ENCODE measurements at places on chromosomes 7 and 10.

DNA sequence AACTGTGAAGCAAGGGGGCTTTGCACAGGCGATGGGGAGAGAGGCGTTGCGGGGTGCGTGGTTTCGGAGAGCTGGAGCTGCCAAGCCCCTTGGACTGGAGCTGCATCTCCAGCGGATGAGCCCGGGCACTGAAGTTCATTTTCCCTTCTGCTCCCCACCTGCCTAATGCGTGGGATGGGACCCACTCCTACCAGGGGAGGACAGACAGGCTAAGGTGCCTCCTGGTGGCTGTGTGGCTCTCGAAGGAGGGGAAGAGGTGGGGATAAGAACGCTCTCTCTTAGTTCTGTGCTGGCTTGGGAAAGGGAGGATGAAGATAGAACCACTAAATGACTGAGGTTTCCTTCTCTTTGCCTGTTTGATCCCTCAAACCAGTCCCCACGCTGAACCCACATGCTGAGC lies 177.6 kb upstream of the PITRM1 start:
- DNase-seq, result no peak

GRCh38 chr10:29522918-29523317 lies 111.9 kb downstream of the SVIL start:
- no peak for DNase-seq

GRCh38 chr10:111344804-111345203 lies 268.0 kb downstream of the ADRA2A start:
- no peak for DNase-seq

GRCh38 chr10:72080042-72080975 lies 8.0 kb downstream of the SPOCK2 start:
- DNase-seq, result no peak

DNA sequence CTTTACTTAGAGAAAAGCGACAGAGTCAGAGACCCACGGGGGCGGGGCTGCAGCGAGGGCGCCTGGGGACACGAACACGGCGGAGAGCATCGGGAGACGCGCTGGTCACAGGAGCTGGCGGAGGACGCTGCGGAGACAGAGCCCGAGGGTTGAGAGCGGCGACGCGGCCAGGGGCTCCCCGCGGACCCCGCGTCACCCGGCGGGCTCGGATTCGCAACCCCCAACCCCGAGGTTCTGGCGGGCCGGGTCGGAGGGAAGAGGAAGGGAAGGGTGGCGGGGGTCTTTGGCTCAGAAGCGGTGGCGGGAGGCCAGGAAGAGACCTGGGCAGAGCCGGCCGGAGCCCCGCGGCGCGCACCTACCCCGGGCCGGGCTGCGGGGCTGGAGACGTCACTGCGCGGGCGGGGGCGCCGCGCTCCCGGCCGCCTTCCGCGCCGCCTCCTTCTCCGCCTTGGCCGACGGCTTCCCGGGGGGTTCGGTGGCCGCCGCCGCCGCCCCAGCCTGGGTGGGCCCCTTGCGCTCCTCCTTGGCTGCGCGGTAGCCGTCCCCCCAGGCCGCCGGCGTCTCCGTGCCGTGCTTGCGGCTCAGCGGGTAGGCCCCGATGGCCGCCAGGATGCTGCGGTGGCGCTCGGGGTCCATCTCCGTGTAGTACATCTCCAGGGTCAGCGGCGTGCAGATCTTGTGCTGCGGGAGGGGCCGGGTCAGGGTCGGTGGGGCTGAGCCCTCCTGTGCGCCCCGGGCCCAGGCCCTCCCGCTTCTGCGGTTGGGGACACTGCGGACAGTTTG lies 11.1 kb downstream of the CALY start:
- DNase-seq, result no peak

- no peak for DNase-seq
These were observed 319 bp upstream of the STX1A start for GRCh38 chr7:73719806-73720169.

DNA sequence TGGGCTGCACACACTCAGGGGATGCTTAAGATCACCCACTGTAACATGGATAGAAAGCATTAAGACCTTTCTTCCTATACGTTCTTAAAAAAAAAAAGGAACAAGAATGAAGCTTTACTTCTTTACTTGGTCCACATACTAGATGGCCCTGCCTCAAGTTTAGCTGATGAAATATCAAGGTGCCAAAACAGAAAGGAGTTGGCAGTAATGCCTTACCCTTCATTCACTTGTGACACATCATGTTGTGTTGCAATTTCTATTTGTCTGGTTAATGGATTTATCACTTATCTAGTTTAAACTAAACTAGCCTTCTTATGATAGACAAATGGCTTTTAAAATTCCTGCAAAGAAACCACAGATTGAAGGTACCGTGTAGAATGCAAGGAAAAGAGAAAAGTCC lies 720.3 kb downstream of the CCSER2 start:
- DNase-seq, result no peak

- DNase-seq, result no peak
These were observed 9.2 kb upstream of the PWWP2B start for GRCh38 chr10:132387764-132388210.

DNA sequence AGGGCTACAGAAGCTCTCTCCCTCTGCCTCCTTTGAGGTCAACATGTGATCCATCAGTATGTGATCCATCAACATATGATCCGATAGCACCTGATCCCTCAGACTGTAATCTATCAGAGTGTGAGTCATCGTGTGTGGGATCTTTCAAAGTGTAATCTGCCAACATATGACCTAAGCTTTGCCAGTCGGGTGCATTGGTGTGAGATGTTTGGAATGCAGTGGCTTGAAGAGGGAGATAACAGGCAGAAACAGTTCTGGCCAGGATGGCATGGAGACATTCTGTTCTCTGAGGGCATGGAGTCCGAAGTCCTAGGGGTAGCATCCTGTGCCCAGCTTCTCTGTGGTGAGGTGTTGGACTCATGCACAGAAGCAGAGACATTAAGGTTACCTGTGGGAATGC lies 217.7 kb upstream of the ETV1 start:
- DNase-seq, result no peak

DNA sequence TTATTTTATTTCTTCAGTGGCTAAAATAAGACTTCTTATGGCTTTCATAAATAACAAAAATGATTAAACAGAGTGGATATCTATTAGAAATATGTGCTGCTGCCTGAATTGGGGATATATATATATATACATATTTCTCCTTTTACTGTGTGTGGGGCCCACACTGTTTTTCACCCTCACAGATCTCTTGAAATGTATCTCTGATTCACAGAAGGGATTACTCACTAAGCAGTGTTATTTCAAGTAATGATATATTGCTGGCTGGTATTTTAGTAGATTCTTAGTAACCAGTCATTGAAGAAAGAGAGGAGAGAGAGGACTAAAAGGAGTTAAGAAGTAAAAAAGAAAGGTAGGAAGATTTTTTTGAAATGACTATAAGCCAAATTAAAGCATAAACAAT lies 308.6 kb upstream of the NRP1 start:
- no peak for DNase-seq

DNA sequence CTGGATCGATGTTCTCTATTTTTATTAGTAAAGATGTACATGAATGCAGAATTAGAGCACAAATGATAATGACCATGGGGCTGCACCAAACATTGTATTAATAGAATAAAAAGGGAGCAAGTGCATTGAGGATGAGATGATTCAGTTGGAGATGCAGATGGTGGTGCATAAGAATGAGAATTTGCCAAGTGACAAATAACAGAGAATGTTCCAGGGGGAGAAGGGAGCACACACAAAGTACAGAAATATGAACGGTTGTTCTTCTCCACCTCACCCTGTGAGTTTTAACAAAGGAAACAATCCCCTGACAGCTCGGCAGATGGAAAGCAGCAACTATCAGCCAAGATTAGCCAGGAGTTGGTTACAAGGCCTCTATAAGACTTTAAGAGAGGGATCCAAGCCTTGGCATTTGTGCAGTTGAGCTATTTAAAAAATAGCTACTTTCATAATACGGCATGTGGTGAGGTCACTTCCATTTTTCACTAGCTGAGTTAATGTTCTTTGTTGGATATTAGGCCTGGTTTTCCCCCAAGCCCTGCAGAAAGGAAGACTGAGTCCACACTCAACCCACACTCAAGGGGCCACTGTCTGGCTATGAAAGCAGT lies 462.5 kb downstream of the TNS3 start:
- DNase-seq, result no peak

GRCh38 chr7:128014811-128015210 lies 16.4 kb downstream of the LRRC4 start:
- DNase-seq, result no peak

- DNase-seq, result no peak
These were observed 36.6 kb downstream of the ABI1 start for GRCh38 chr10:26824015-26824690.

GRCh38 chr7:1040790-1041189 lies 3.6 kb upstream of the GPR146 start:
- DNase-seq, result no peak

DNA sequence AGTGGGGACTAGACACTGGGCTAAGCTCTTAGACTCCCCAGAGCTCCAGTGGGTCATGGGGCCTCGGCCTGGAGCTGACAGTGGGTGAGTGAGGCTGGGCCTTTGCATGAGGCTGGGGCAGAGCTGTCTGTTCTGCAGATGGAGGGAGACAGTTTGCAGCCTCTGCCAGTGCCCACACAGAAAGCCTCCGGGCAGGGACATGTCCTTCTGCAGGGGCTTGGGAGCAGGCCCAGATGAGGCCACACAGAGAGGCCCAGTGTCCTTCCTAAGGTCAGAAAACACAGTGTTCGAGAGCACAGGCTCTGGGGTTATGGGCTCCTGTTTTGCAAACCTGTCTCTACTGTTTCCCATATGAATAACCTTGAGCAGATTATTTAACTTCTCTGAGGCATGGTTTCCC lies 25.1 kb upstream of the HK1 start:
- DNase-seq, result no peak

DNA sequence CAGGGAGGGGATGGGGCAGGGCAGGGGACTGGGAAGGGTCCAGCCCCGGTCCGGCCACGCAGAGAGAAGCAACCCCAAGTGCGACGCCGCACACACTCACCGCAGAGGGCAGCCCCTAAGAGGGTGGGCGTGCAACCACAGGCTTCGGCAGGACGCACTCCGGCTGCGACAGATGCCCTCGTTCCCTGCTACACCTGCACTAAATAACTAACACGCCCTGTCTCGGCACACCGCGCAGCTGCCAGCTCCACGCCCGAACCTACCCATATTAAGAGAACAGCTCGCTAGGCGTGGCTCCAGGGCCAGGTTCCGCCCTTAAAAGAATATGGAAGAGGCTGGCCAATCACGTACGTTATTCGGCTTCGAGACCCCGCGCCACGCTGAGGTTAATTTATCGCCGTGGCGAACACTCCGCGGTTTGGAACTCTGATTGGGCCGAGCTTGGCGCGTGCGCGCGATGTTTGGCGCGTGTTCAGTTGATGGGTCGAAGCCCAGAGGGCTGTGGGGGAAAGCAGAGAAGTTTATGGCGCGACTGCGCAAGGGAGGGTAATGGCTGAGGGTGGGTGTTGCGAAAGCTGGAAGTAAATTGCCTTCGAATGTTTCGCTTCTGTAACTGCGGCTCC lies 91.1 kb downstream of the OR13A1 start:
- no peak for DNase-seq

GRCh38 chr10:86547296-86547695 lies 25.7 kb upstream of the WAPL start:
- DNase-seq, result no peak

GRCh38 chr7:98400542-98401340 lies at the start of gene BAIAP2L1:
Gene BAIAP2L1 (minus strand): TSS chr7:98401090. CDS start chr7:98400852, 238 bp downstream.
- DNase-seq, result peak; percentile 78

DNA sequence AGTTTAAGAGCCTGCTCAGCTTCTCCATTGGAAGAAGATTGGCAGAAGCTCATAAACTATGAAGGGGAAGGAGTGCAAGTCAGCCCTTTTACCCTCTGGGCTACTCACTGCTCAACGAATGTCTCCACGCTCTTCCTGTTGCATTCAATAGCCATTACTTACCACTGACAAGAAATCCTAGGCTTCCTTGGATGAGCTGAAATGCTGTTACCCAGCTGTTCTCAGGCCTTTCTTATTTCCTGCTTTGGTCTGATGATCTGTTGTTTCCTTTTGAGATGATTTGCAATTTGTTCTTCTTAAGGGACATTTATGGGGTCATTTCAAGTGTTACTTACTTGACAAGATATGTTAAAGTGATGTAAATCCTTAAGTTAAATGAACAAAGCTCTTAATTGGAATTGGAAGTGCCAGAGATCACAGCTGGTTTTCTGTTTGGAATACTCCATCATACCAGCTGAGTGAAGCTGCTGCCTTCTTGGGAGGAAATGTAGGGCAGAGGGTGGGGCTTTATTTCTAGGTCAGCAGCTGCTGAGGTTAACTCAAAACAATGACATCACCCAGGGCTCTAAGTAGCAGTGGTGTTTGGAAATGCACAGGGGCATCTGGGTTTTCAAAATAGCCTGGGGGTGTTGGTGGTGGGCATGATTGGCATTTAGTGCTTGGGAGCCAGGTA lies 170.0 kb downstream of the PRKCQ start:
- DNase-seq, result no peak

- DNase-seq, result no peak
These were observed 174.4 kb downstream of the CDCA7L start for GRCh38 chr7:21771266-21771665.

GRCh38 chr7:20268824-20269223 lies 51.6 kb upstream of the MACC1 start:
- no peak for DNase-seq

- DNase-seq, result no peak
These were observed 10.2 kb upstream of the ZFYVE27 start for GRCh38 chr10:97726636-97727178.

GRCh38 chr10:73887294-73888039 lies 13.1 kb upstream of the CAMK2G start:
- DNase-seq, result no peak

Data from NCI-H1417 treated with DMSO at 0.1 percent for 48 hours (cell line).